ENCODE measurements at places on chromosomes 1 and 21. TPM values are rescaled to one million over a fixed set of nuclear protein-coding genes. Genes with fewer than 3 reads are reported as not detected.

- H3K4me3 ChIP-seq: no peak overlapping the region
- DNase-seq: no peak
- H3K27me3 ChIP-seq: no peaks in the 10 kb centered on the region
- no peak overlapping the region for H3K27ac ChIP-seq
These were observed 401.5 kb downstream of the RPS6KC1 start for GRCh38 chr1:213452501-213452900.

DNA sequence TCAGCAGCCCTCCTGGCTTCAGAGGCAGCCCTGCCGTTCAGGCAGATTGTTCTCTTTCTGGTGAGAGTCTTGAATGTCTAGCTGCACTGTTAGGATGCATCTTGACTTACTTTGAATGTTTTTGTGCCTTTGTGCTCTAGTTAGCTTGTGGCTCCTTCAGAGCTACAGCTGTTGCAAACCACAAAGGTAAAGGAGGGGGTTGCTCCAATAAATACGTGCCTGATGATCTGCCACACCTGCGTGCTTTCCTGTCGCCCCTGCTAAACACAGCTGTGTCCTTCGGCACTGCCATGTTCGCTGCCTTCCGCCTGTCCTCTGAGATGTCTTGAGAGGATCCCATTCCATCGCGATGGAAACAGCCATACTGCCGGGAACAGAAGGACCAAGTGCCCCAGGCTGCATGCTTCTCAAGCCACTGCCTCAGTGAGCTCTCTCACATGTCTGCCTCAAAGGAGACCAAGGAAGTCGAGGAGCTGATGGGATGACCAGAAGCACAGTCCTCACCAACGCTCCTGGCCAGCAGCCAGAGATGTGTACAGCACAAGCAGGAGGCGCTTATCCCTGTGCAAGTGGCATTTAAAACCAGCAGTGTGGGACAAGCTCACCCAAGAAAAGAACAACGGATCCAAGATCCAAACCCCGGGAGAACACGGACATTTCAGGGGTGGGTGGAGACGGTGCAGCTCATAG lies 12.0 kb upstream of the SMIM12 start:
- H3K27ac ChIP-seq: no peak overlapping the region
- peaks cover 80% of the 10 kb centered on the region for H3K27me3 ChIP-seq
- H3K36me3 ChIP-seq: no peaks in the 10 kb centered on the region
- DNase-seq: no peak

DNA sequence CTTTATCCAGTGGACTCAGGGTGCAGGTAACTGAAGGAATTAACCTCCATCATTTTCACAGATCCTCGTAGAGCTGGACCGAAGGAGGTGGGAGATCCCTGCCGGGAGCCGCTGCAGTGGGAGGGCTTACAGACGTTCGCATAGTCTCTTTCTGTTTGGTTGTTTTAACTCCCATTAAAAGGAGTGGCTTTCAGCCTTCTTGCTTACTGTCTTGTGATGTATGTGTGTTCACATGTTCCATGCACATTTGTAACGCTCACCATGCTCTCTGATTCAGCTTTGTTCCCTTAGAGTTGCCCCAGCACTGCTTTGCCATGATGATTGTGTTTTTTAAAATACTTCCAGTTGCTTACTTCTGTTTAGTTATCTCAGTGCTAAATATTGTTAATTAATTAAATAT lies 85.8 kb downstream of the ADARB1 start:
- H3K4me1 ChIP-seq: peaks cover 6% of the 10 kb centered on the region
- H3K4me3 ChIP-seq: no peak overlapping the region
- no peaks in the 10 kb centered on the region for H3K27me3 ChIP-seq
- H3K36me3 ChIP-seq: no peaks in the 10 kb centered on the region

- H3K27ac ChIP-seq: no peak overlapping the region
- peaks cover 3% of the 10 kb centered on the region for H3K36me3 ChIP-seq
- DNase-seq: no peak
- H3K27me3 ChIP-seq: no peaks in the 10 kb centered on the region
- H3K4me3 ChIP-seq: no peak overlapping the region
- H3K4me1 ChIP-seq: peaks cover 24% of the 10 kb centered on the region
These were observed 14.1 kb upstream of the ZNF436 start for GRCh38 chr1:23383577-23384311.

DNA sequence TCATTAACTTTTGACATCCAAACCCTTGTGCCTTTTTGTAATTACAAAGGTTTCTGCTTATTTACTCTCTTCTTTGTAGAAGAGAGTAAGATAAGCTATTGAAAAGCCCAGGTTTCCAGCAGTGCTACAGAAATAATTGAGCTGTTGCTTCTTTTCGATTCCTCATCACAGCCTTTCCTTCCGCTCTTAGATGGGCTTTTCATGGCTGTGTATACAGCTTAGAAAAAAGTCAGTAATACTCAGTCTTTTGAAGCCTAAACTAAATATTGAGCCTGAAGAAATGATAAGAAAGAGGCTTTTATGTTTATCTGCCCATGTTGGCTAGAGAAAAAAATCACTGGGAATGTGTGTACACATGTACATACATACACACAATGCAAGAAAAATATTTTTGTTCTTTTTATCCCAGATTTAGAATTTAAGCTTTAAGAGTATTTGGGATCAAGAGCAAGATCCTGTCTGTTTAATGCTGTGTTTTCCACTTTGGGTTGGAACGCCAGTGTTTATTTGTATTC lies 172.4 kb downstream of the VPS13D start:
- peak overlapping the region; percentile 96 for H3K27ac ChIP-seq
- H3K36me3 ChIP-seq: peaks cover 30% of the 10 kb centered on the region
- H3K27me3 ChIP-seq: no peaks in the 10 kb centered on the region
- H3K4me3 ChIP-seq: no peak overlapping the region
- DNase-seq: no peak
- H3K4me1 ChIP-seq: peaks cover 80% of the 10 kb centered on the region

GRCh38 chr21:35395728-35396127 lies 346.6 kb upstream of the RUNX1 start:
- no peak for DNase-seq
- no peak overlapping the region for H3K4me3 ChIP-seq
- no peak overlapping the region for H3K27ac ChIP-seq
- H3K4me1 ChIP-seq: peaks cover 21% of the 10 kb centered on the region

GRCh38 chr1:75625795-75626194 lies 14.9 kb upstream of the SLC44A5 start:
- peaks cover 74% of the 10 kb centered on the region for H3K27me3 ChIP-seq
- no peak for DNase-seq
- no peaks in the 10 kb centered on the region for H3K4me1 ChIP-seq
- no peak overlapping the region for H3K27ac ChIP-seq
- H3K36me3 ChIP-seq: no peaks in the 10 kb centered on the region

GRCh38 chr21:36504067-36505058 lies 24.4 kb upstream of the CLDN14 start:
- H3K4me1 ChIP-seq: peaks cover 16% of the 10 kb centered on the region
- no peak for DNase-seq
- no peak overlapping the region for H3K27ac ChIP-seq
- no peaks in the 10 kb centered on the region for H3K36me3 ChIP-seq
- H3K27me3 ChIP-seq: peaks cover 53% of the 10 kb centered on the region
- H3K4me3 ChIP-seq: no peak overlapping the region

DNA sequence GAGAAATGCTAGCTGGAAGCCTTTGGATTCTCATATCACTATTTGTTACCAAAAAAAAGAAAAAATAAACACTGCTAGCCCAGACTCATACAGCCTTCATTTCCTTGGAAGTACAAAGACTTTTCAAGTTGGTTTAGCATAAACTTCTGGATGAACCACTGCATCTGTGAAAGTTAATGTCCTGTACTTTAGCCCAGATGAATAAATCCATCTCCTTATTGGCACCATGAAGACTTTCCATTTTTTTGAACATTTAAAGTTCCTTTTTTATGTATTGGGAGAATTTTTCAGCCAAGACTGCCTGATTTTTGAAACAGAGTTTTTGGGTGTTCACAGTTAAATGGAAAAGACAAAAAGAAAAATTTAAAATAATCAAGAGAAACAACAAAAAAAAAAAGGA lies 184.0 kb upstream of the C1orf87 start:
- peaks cover 9% of the 10 kb centered on the region for H3K27me3 ChIP-seq
- peaks cover 10% of the 10 kb centered on the region for H3K4me1 ChIP-seq
- no peak overlapping the region for H3K4me3 ChIP-seq
- H3K36me3 ChIP-seq: no peaks in the 10 kb centered on the region
- no peak for DNase-seq

DNA sequence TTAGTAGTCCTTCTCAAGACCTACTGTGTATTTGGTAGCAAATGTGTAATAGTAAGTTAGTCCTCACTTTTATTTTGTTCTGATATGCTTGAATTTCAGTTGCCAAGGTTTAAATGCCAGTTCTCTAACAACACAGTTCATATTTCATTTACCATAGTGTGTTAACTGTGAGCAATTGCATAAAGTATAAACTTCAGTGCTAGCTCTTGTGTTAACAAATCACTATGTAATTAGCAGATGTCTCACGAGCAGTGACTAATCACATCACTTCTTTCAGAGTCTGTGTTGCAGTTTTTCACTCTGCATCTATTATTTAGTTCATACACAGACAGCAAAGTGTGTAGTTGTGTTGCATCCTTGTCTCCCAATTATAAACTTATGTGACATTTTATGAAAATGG lies 47.8 kb downstream of the ZMYM4 start:
- no peaks in the 10 kb centered on the region for H3K27me3 ChIP-seq
- peaks cover 9% of the 10 kb centered on the region for H3K4me1 ChIP-seq
- H3K4me3 ChIP-seq: no peak overlapping the region
- DNase-seq: no peak
- peaks cover 22% of the 10 kb centered on the region for H3K36me3 ChIP-seq

- DNase-seq: no peak
- no peak overlapping the region for H3K27ac ChIP-seq
- peaks cover 7% of the 10 kb centered on the region for H3K27me3 ChIP-seq
- peaks cover 7% of the 10 kb centered on the region for H3K4me1 ChIP-seq
- H3K4me3 ChIP-seq: no peak overlapping the region
These were observed 22.6 kb downstream of the PLCH2 start for GRCh38 chr1:2498648-2499047.

- H3K36me3 ChIP-seq: no peaks in the 10 kb centered on the region
- H3K27me3 ChIP-seq: no peaks in the 10 kb centered on the region
- DNase-seq: no peak
- H3K4me3 ChIP-seq: no peak overlapping the region
- peaks cover 10% of the 10 kb centered on the region for H3K4me1 ChIP-seq
These were observed 20.7 kb downstream of the DDX20 start for GRCh38 chr1:111776391-111776790.

- no peaks in the 10 kb centered on the region for H3K27me3 ChIP-seq
- H3K27ac ChIP-seq: no peak overlapping the region
- H3K36me3 ChIP-seq: no peaks in the 10 kb centered on the region
- DNase-seq: no peak
These were observed 230.3 kb downstream of the CENPF start for GRCh38 chr1:214833178-214833756.

GRCh38 chr21:37700641-37701202 lies 215.5 kb downstream of the KCNJ6 start:
- H3K27ac ChIP-seq: no peak overlapping the region
- peaks cover 12% of the 10 kb centered on the region for H3K27me3 ChIP-seq
- no peak overlapping the region for H3K4me3 ChIP-seq
- DNase-seq: no peak
- no peaks in the 10 kb centered on the region for H3K36me3 ChIP-seq

DNA sequence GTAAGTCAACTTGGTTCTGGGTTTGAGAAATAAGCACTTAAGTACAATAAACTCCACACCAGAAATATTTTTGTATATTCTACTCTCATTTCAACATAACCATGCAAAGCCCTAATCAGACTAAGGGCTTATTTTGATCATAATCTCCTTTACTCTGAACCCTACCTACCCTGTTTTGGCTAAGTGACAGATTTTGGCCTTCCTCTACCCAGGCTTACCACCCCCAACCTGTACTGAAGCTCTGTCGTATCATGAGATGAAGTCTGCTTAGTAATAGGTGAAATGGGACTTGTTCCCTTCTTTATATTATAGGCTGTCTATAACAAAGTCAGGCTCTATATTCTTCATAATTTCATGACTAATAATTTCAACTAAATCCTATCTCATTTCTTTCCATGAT lies 135.5 kb downstream of the RERE start:
- no peaks in the 10 kb centered on the region for H3K36me3 ChIP-seq
- no peak overlapping the region for H3K27ac ChIP-seq
- DNase-seq: no peak

- no peak overlapping the region for H3K27ac ChIP-seq
- DNase-seq: no peak
- H3K36me3 ChIP-seq: no peaks in the 10 kb centered on the region
- no peaks in the 10 kb centered on the region for H3K27me3 ChIP-seq
- H3K4me1 ChIP-seq: peaks cover 3% of the 10 kb centered on the region
These were observed 100.4 kb downstream of the GALNT2 start for GRCh38 chr1:230167419-230167852.

DNA sequence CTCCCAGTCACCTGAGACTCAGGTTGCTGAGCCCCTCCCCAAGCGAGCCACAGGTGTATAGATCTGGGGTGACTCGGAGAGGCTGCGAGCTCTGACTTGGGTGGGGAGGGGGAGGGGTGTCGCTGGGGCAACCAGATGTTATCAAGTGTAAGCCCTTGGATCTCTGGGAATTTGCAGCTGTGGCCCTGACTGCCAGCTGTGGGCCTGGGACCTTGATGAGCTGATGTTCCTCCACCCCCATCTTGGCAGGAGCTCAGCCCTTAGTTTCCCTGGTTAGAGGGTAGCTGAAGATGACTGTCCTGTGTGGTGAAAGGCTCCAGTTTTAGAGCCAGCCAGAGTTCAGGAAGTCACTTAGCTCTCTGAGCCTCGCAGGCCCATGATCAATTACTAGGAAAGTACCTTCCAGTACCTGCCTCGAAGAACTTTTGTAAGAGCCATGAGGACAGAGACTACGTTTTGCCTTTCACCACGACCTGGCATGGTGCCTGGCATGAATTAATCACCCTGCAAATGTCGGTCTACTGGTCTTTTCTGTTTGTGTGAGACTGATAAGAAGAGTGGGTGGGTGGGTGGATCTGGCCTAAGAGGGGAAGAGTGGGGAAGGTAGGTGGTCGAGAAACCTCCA lies 55.8 kb downstream of the YARS1 start:
- H3K4me3 ChIP-seq: peak overlapping the region; percentile 14
- no peaks in the 10 kb centered on the region for H3K27me3 ChIP-seq
- DNase-seq: peak; percentile 81
- peak overlapping the region; percentile 100 for H3K27ac ChIP-seq
- peaks cover 11% of the 10 kb centered on the region for H3K36me3 ChIP-seq

- no peak for DNase-seq
- H3K4me3 ChIP-seq: no peak overlapping the region
- H3K4me1 ChIP-seq: peaks cover 20% of the 10 kb centered on the region
- no peaks in the 10 kb centered on the region for H3K27me3 ChIP-seq
- no peaks in the 10 kb centered on the region for H3K36me3 ChIP-seq
- no peak overlapping the region for H3K27ac ChIP-seq
These were observed 12.2 kb downstream of the STYXL2 start for GRCh38 chr1:167106119-167106461.

The VWA5B1 gene
- total RNA-seq: 0.29 TPM

The MASP2 gene
- not detected for total RNA-seq

The NR5A2 gene
- 0.38 TPM for total RNA-seq

The ATP6V1G3 gene
- not detected for total RNA-seq

The CCDC28B gene
- 24.6 TPM for total RNA-seq

The TIAM1 gene
- 54.6 TPM for total RNA-seq

The CACNA1S gene
- 0.05 TPM for total RNA-seq

The MGST3 gene
- 126 TPM for total RNA-seq

The SAMSN1 gene
- total RNA-seq: 0.27 TPM

The BCL10 gene
- total RNA-seq: 28.4 TPM

All from mesothelial cell of epicardium (in vitro differentiated cells).